ENCODE measurements at places on chromosomes 1 and 21.

DNA sequence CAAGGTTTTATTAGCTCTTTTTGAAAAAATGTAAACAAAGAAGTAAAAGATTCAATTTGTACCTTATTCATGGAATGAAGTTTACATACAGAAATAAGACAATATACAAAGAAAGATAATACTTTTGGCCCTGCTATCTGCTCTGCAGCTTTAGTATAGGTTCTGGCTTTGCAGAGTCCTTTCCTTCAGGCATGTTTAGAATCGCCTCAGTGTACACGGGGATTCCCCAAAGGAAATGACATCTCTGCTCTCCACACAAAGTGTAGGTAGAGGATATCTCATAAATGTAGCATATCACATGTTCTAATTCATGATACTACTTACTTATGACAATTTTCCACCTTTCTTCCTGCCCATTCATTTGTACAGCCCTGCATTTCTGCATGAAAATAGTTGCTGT is 222.6 kb upstream of the DPYD start:
- no peak for DNase-seq

DNA sequence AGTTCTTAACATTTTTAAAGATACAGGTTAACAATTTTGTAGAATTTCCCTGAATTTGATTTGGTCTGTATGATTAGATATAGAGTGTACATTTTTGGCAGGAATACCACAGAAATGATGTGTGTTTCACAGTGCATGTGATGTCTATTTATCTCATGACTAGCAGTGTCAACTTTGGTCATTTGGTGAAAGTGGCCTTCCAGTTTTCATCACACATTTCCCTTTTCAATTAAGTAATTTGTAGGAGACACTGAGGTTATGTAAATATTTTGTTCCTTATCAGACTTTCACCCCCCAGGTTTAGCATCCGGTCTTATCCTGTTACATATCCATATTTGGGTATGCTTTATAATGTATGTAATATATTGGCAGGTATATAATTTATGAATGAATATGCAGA is 41.8 kb downstream of the MAP3K7CL start:
- DNase-seq = no peak

GRCh38 chr1:153627715-153628626 is at the start of gene S100A1:
Gene S100A1, plus strand, starts transcription at chr1:153628434. Its CDS starts 2,088 bp downstream, at chr1:153630522.
- DNase-seq = no peak

DNA sequence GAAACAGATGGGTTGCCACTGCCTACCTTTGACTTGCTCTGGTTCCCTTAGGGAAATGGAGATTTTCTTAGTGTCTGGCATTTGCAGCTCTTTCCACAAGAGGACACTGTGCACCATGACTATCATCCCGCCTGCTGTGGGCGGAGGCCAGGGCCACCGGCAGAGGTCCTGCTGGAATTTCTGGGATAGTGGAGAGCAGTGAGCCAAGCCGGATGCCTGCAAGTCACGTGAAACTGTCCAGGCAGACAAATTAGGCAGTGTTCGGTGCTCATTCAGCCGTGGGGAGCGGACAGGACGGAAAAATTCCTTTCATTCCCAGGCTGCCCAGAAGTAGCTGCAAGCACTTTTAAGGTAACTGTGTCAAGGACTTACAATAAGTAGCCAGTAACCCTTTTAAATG is 43.4 kb downstream of the IGSF5 start:
- DNase-seq = peak; percentile 85

DNA sequence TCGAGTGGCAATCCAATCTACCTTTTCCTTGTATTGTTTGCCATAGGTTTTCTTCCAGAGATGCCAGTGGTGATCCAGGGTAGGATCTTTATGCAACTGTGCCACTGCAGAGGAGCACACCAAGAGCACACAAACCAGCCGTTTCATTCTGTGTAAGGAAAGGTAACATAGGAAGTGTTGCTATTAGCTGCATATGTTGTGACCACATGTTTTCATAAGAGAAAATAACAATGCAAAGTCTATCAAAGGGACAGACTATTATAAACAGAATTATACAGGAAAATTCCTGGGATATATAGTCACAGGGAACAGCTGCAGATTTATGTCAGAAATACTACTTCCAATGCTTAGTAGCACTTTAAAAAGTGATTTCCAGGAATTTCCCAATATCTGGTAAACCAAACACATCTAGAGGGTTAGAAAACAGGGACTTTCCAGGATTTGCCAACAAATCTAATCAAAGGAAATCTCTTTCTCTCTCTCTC is 919 bp downstream of the CTSS start:
- DNase-seq = peak; percentile 78

DNA sequence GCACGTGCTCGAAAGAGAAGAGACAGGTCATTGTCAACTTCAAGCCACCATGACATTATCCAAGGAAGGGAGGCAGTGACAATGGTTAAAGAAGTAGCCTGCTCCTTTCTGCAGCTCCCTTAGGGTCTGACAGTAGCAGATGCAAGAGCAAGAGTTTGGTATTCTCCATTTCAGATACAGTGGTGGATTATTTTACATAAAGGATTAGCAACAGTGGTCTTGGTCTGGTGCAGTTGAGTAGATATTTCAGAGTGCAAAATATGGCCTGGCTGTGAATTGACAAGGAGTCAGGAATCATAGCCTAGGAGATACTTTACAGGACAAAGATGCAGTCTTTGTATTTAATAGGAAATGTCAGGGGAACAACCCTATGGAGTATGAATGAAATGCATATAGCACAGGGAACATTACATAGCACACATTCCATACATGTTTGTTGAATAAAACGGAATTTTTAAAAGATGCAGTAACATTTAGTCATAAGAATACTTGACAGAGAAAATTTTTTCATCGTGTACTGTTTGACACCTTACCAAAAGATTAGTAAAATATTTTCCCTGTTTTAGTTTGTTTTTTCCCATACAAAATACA is 41.8 kb downstream of the CHRM3 start:
- DNase-seq = peak; percentile 63

- no peak for DNase-seq
Measured at GRCh38 chr1:61740751-61741700, 1.3 kb upstream of the PATJ start.

DNA sequence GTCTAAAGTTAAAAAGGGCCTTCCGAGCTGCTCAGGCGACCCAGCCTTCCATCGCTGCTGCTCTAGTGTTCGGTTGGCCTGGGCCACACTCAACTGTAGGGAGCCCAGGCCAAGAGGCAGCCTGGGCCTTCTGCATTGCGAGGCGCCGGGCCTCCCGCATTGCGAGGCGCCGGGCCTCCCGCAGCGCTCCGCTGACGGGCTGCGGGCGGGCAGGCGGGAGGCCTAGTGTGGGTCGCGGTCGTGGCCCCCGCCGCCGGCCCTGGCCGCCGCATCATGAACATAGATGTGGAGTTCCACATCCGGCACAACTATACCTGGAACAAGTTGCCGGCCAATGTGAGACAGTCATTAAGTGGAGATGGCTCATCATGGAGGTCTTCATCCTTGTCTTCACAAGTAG is 48.3 kb downstream of the PPIAL4G start:
- no peak for DNase-seq

- no peak for DNase-seq
Measured at GRCh38 chr1:22256213-22256512, 113.3 kb upstream of the WNT4 start.

DNA sequence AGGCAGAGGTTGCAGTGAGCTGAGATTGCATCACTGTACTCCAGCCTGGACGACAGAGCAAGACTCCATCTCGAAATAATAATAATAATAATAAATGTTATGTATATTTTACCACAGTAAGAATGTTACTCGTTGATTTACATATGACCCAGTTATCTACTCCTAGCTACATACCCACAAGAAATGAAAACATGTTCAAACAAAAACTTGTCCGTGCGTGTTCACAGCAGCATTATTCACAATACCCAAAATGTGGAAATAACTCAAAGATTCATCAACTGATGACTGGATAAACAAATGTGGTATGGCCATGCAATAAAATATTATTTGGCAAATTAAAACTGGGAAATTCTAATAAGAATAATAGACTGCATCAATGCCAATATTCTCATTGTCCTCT is 31.7 kb upstream of the ENSA start:
- DNase-seq = no peak

DNA sequence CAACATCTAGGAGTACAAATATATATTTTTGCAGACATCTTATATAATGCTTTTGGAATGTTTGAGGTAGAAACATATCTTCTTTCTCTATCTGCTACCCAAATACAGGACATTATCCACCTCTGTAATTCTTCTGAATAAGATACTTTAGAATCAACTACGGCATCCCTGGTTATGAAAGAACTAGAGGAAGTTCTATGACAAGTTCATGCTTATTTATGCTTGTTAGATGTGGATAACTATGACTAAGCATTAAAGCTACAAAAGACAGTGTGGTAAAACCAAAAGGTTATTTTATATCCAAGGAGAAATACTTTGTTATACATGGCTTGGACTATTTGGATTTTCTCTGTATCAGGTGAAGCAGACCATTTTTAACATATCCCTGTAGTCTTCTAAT is 894.0 kb downstream of the KCNT2 start:
- DNase-seq = peak; percentile 59

- DNase-seq = no peak
Measured at GRCh38 chr1:163772246-163772645, 450.5 kb downstream of the NUF2 start.
